ENCODE measurements at places on chromosomes 1 and 21. TPM values are rescaled to one million over a fixed set of nuclear protein-coding genes. Genes with fewer than 3 reads are reported as not detected.
A peak's percentile ranks its signal among the peaks of the same experiment; 100 is the strongest.

GRCh38 chr1:234486858-234487840 is 8.2 kb upstream of the TARBP1 start:
- peaks cover 16% of the 10 kb centered on the region for H3K27me3 ChIP-seq
- peak; percentile 59 for DNase-seq

- peaks cover 10% of the 10 kb centered on the region for H3K4me1 ChIP-seq
- H3K4me3 ChIP-seq: no peak overlapping the region
- H3K36me3 ChIP-seq: no peaks in the 10 kb centered on the region
- peaks cover 27% of the 10 kb centered on the region for H3K27me3 ChIP-seq
Observed at GRCh38 chr1:11761285-11761684, 708 bp upstream of the C1orf167 start.

- H3K4me1 ChIP-seq: peaks cover 14% of the 10 kb centered on the region
- H3K36me3 ChIP-seq: peaks cover 61% of the 10 kb centered on the region
- H3K27ac ChIP-seq: no peak overlapping the region
- H3K27me3 ChIP-seq: no peaks in the 10 kb centered on the region
- no peak for DNase-seq
Observed at GRCh38 chr1:11026052-11026451, 13.6 kb downstream of the TARDBP start.

The NHLH1 gene
- 0.24 TPM for total RNA-seq

DNA sequence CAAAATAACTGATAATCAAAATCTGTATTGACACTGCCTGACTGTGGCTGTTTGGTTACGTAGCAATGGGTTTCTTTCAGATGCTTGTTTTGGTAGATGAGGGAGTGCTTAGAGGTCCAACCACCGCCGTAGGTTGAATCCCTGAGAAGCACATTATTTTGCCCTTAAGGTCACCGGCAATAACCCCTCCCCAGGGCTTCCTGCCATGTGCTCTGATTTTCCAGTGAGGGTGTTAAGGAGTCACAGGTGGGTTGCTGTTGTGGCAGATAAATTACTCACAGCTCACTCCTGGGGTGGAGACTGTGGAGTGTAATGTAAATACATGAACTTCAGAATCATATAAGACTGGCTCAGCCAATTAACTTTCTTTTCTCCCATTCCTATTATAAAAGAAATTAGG is 81.5 kb upstream of the ZP4 start:
- H3K36me3 ChIP-seq: no peaks in the 10 kb centered on the region
- no peak overlapping the region for H3K27ac ChIP-seq
- no peak for DNase-seq

The PGBD5 gene
- not detected for total RNA-seq

GRCh38 chr1:1232208-1232795 is at the start of gene B3GALT6:
TSS of gene B3GALT6 (plus strand) at chr1:1232237. CDS start at chr1:1232279, 42 bp downstream.
- no peak for DNase-seq
- peak within 1 kb of the TSS; percentile 95 for H3K4me3 ChIP-seq
- peaks cover 33% of the 10 kb centered on the region for H3K36me3 ChIP-seq
- H3K4me1 ChIP-seq: peaks cover 31% of the 10 kb centered on the region
- H3K27me3 ChIP-seq: no peaks in the 10 kb centered on the region
- peak within 1 kb of the TSS; percentile 94 for H3K27ac ChIP-seq

DNA sequence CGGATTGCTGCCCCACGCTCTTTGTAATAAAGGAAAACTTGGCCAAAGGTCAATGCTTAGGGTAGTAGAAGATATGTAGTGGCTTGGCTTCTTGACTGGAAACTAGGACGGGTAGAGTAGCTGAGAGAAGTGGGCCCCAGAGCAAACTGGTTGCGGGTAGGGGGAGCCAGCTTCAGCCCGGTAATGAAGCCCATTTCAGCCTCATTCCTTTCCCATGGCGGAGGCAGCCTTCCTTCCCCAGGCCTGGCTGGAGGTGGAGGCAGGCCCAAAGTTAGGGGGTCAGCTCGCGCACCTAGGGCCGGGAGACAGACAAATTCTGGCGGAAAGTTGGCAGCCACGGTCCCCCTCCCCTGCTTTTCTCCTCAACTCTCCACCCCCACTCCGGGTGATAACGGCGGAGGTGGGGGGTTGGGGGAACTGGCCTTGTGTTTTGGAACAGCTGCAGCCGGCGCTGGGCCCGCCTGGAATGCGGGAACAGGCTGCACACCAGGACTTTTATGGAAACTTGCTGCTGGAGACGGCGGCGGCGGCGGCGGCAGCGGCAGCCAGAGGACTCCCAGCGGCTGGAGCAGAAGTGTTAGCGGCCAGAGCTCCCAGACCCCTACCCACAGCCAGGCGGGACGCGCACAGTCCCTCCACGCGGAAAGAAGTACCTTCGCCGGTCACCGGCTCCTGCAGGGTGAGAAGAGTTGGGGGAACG is at the start of gene NEXN:
Gene NEXN, plus strand, starts transcription at position 544 of the 700 bp plus-strand sequence. CDS start 27,483 bp downstream, outside the sequence.
- peaks cover 14% of the 10 kb centered on the region for H3K27me3 ChIP-seq
- no peak for DNase-seq
- peaks cover 4% of the 10 kb centered on the region for H3K36me3 ChIP-seq
- H3K27ac ChIP-seq: no peak within 1 kb of the TSS
- peaks cover 8% of the 10 kb centered on the region for H3K4me1 ChIP-seq

- H3K4me3 ChIP-seq: no peak overlapping the region
- H3K27ac ChIP-seq: no peak overlapping the region
- H3K4me1 ChIP-seq: peaks cover 28% of the 10 kb centered on the region
- no peaks in the 10 kb centered on the region for H3K27me3 ChIP-seq
- DNase-seq: no peak
Observed at GRCh38 chr1:207794861-207795260, 43.0 kb downstream of the CD46 start.

DNA sequence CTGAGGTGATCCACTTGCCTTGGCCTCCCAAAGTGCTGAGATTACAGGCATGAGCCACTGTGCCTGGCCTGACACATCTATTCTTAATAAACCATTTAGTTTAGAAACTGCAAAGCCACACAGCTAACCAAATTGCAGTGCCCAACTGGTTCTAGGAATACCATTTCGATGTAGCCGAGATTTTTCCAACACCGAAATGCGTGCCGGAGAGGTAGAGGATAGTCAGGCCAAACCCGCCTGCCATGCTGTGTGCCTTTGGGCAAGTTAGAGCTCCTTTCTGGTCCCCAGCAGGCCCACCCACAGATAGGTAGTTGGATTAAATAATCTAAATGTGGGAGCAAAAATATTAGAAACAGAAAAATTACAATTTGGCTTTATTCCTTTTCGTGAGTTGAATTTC is 254.4 kb downstream of the FOXD2 start:
- no peak overlapping the region for H3K27ac ChIP-seq
- no peaks in the 10 kb centered on the region for H3K4me1 ChIP-seq
- no peaks in the 10 kb centered on the region for H3K36me3 ChIP-seq
- no peak overlapping the region for H3K4me3 ChIP-seq
- DNase-seq: no peak

The OR2T33 gene
- total RNA-seq: not detected

- no peak overlapping the region for H3K4me3 ChIP-seq
- H3K4me1 ChIP-seq: no peaks in the 10 kb centered on the region
- no peak overlapping the region for H3K27ac ChIP-seq
- H3K36me3 ChIP-seq: no peaks in the 10 kb centered on the region
- peaks cover 6% of the 10 kb centered on the region for H3K27me3 ChIP-seq
- no peak for DNase-seq
Observed at GRCh38 chr1:76727520-76727919, 139.8 kb upstream of the ST6GALNAC5 start.
